ENCODE measurements at places on chromosomes 5 and 9.
A peak's percentile ranks its signal among the peaks of the same experiment; 100 is the strongest.

DNA sequence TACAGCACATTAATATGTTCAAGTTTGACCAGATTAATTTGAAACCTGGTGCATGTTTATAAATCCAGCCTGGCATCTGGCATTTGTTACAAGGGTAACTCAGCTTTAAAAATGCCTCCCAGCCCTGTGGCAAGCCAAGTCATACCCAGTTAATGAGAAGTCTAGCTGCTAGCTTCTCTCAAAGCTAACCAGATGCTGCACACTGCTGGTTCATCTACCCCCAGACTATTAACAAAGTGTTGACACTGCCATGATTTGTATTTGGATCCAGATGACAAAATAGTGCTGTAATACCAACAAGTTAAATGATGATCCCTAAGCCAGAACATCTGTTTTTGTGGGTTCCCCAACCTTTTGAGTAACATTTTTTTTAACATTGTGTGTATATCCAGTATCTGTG is 573.7 kb upstream of the DAB2 start:
- no peak for DNase-seq

- DNase-seq, result no peak
These were observed 38.3 kb downstream of the NR2F1 start for GRCh38 chr5:93621327-93621798.

GRCh38 chr5:98518754-98519153 is 254.7 kb upstream of the RGMB start:
- no peak for DNase-seq

DNA sequence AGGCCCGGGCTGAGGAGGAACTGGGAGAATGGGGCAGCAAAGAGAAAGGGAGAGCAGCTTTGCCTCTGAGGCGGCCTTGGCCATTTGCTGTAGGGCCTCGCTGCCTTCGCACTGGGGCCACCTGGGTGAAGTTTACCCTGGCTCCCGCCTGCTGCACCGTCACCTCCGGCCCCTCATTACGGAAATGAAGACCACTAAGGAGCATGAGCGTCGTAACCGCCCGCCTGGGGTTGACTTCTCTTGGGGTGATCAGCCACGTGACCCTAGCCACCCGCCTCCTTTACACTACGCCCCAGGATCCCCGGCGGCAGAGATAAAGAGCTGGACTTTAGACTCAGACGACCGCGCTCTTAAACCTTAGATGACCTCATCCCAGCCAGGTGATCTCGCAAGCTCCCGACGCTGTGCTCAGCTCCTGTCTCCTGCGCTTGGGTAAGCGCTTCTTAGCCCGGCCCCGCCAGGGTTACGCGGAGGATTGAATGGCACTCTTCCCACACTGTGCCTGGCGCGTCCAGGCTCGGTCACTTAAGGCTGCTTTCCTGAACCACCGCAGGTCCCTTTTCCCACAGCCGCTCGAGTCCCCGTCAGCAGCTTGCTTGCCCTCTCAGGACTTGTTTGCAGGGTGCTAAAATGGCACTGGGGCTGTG is 107.9 kb upstream of the LARP1 start:
- no peak for DNase-seq

- no peak for DNase-seq
These were observed 53.0 kb downstream of the IL31RA start for GRCh38 chr5:55904152-55904551.

- DNase-seq, result no peak
These were observed 2.3 kb downstream of the MEGF9 start for GRCh38 chr9:120711841-120712538.

GRCh38 chr5:161183559-161183958 is 331.5 kb upstream of the ATP10B start:
- no peak for DNase-seq

- DNase-seq, result no peak
These were observed 1118.6 kb upstream of the DMAC1 start for GRCh38 chr9:8917956-8918739.

GRCh38 chr9:136847088-136847825 is 2.0 kb upstream of the PHPT1 start:
- DNase-seq, result no peak

DNA sequence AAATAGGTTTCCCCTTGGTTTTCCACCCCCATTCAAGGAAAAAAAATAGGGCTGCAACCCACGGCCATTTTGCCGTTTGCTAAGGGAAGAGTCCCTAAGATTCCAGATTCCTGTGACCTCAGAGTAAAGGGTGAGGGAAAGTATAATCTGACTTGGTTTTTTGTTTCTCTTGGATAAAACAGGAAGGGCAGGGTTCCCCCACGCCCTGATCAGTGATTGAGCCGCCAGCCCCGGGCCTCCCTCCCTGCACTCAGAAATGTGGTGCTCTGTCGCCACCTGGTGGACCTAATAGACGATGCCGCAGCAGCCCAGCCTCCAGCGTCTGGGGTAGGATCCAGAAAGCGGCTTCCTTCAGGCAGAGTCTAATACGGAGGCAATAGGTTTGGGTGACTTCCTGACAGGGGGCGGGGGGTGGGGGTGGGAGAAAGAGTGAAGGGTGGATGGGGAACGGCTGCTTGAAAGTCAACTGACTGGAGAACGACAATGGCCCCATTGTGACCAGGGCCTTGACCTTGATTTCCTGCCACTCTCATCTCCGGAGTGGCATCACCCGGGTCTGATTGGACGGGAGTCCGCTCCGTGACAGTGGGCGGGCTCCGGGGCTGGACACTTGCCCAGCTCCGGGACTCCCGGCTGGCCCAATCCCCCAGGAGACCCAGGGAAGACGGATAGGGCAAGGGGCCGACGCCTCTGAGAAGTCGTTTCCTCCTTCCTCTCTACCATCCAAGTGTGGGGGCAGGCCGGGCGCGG is 17.8 kb upstream of the CYSTM1 start:
- peak; percentile 78 for DNase-seq

GRCh38 chr5:84260939-84261338 is 123.7 kb downstream of the EDIL3 start:
- DNase-seq, result no peak

GRCh38 chr5:96905864-96906263 is 29.6 kb downstream of the ERAP2 start:
- no peak for DNase-seq

GRCh38 chr9:71962328-71962727 is 50.9 kb downstream of the C9orf85 start:
- DNase-seq, result no peak

DNA sequence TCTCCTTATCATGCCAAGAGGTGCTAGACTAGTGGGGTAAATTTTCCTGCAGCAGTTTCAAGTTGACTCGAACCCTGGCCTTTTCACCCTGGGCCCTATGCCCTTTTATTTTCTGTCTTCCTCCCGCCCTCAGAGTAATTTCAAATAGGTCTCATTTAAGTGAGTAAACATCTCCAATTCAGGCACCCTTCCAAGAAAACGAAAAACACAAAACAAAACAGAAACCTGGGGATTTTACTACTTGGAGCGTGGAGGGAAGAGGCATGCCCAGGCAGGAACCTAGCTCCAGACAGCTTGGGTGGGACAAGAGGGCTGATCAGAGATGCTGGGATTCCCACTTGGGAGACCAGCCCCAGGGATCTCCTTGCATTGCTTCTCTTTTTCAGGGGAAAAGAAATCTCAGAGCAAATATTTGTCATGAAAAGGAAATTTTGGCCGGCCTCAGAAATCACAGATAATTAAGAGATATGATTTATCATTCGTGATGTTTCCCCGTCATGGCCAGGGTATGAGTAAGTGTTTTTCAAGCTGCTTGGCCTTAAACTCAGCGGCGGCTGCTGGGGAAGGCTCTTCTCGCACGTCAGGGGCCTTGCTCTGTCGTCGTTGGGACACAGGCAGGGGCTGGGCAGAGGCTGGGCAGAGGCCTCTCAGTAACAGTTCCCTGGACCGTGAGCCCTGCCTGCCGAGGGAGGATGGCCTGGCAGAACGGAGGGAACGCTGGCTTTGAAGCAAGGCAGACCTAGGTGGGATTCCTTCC is 248.6 kb upstream of the KLF4 start:
- DNase-seq, result no peak

GRCh38 chr9:88567870-88568269 is 32.9 kb downstream of the NXNL2 start:
- DNase-seq, result no peak

GRCh38 chr9:26561928-26562327 is 330.7 kb downstream of the CAAP1 start:
- DNase-seq, result no peak

GRCh38 chr9:76877961-76878360 is 28.0 kb downstream of the PRUNE2 start:
- DNase-seq, result no peak

GRCh38 chr5:9051779-9052178 is 494.1 kb downstream of the SEMA5A start:
- no peak for DNase-seq

DNA sequence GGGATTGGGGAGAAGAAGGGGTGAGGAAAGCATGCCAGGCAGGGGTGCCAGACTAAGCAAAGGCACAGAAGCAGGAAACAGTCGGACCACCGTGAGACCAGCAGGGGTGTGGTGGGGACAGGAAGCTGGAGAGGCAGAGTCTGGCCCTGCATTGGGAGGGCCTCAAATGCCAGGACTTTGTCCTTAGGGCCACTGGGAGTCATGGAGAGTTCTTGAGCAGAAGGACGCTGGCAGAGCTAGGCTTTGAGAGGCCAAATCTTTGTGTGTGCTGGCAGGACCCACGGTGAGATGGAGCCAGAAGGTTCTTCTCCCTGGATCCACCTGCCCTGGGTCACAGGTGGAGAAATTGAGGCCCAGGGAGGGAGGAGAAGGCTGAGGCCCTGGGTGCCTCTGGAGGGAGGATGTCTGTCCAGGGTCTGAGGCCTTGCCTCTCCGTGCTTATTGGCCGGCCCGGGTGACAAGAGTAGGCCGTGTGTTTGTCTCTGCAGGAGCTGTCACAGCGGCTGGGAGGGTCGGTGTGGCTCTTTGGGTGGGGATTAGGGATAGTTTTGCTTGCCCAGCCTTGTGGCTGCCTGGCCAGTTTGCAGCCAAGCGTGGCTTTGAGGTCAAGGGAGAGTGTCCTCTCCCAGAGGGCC is 1.8 kb upstream of the ENG start:
- DNase-seq, result no peak

DNA sequence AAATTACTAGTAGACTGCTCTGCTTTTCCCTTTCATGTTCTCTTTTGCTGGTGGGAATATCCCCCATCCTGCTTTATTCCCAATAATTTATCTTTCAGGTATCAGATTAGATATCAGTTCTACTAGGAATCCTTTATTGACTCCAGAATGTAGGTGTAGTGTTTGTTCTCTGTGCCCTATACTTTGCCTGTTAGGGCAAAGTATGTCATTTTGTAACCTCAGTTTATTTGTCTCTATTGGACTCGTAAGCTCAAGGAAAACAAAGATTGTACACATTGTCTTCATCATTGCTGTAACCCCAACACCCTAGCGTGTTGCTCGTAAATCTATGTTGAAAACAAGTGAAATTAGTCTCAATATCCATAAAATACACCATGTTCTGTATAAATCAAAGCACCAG is 190.5 kb downstream of the COMMD10 start:
- DNase-seq, result no peak

GRCh38 chr9:109903515-109904138 is 123.6 kb downstream of the PALM2AKAP2 start:
- DNase-seq, result peak; percentile 47

- no peak for DNase-seq
These were observed 58.3 kb downstream of the PIK3R1 start for GRCh38 chr5:68273717-68274409.

DNA sequence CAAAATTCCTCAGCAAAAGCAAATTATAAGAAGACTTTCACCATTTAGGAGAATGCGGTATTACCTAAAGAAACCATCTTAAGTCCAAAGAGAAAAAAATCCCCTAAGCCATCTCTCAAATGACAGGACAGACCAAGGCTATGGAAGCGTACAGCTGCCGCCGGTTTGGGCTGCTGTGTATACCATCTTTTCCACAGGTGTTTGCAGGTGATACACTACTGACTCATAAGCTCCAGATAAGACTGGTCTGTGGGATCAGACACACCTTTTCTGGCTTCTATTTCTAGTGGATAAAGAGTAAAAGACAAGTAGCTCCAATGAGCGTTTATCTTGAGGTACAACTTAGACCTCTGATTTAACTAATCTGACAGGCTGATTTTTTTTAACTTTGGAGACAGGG is 7.7 kb downstream of the CDKN2AIPNL start:
- DNase-seq, result no peak

GRCh38 chr5:1262381-1262780 is 32.5 kb downstream of the TERT start:
- no peak for DNase-seq

DNA sequence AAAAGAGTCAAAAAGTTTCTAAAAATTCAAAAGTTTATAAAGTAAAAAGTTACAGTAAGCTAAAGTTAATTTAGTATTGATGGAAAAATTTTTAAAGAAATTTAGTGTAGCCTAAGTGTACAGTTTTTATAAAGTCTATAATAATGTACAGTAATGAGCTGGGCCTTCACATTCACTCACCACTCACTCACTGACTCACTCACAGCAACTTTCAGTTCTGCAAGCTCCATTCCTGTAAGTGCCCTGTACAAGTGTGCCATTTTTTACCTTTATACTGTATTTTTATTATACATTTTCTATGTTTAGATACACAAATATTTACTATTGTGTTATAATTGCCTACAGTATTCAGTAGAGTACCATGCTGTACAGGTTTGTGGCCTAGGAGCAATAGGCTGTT is 239.5 kb upstream of the MAP3K1 start:
- DNase-seq, result no peak

DNA sequence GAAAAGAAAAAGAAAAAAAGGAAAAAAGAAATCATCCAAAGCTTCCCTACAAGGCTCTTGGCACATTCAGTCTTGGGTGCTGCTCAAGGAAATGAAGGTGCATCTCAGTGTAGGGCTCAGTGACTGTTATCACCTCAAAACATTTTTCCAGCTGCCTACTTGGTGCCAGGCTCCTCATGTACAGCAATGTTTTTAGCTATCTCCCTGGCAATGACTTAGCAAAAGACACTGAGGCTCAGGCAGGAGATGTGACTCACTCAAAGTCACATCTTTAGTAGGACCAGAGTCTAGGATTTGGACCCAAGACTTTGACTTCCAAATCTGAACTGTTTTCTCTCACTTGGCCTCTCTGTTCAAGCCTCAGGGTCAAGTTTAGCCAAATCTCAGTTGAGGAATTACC is 264.2 kb downstream of the CRB2 start:
- no peak for DNase-seq

GRCh38 chr9:98455256-98456155 is 200.1 kb upstream of the TBC1D2 start:
- DNase-seq, result no peak

- no peak for DNase-seq
These were observed 138.1 kb downstream of the ATPSCKMT start for GRCh38 chr5:10111571-10111970.

GRCh38 chr9:128825923-128826700 is 3.5 kb downstream of the SPOUT1 start:
- DNase-seq, result no peak

DNA sequence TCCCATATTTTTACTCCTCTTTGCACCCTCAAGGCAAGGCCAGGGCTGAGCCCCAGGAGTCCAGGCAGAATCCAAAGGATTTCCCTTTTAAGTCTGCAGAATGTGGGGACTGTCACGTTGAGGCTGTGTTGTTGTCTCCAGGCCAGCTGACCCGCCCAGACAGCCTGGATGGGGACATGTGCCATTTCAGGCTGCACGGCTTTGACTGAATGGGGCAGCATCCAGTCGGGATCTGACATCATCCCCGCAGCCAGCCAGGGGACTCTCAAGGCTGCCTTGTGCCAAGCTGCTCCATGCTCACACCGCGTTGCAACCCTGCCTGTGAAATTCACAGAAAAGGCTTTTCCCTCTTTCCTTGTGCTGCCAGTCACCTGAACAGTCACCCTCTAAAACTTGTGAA is 2.2 kb upstream of the ZNF366 start:
- DNase-seq, result no peak
